Posterior cingulate gyrus (tissue), 11 donors: ENCODE measurements at places on chromosomes 11 and 22.

- no peak for DNase-seq
Measured at GRCh38 chr11:107808521-107808920, 50.1 kb downstream of the SLC35F2 start.

GRCh38 chr22:28402539-28402938 lies 277.1 kb downstream of the TTC28 start:
- no peak for DNase-seq

DNA sequence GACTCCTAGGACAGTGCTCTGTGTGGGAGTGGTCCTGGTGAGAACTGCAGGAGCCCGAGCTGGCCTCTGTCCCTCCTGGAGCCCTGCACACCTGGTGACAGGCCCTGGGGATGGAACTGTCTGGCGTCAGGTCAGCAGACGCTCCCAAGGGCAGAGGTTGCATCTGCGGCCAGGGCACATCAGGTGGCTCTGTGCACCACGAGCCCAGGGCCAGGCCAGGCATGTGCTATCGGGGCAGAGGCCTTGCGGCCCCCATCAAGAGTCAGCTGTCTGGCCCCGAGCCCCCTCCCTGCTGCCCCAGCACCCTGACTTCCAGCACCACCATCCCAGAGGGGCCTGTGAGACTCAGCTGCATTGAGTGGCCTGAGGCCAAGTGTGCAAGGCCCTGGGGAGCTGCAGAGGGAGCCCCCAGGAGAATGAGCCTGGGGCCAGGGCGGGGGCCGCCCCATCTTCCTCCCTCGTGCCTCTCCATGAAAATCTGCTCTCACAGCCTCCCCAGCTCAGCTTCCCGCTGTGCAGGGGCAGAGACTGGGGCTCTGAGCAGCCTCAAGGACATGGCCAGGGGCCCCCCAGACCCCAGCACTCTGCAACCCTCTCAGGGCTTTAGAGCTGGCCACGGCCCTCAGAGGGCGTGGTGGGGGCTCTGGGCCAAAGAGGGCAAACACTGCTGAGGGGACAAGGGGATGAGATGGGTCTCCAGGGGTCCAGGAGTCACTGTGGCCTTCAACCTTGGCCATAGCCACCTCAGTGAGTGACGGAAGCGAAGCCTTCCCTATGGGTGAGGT lies 56.4 kb downstream of the RTL6 start:
- no peak for DNase-seq

GRCh38 chr11:5929571-5930368 lies 12.3 kb upstream of the OR56A3 start:
- no peak for DNase-seq
